ENCODE measurements at places on chromosomes 2 and 18.

DNA sequence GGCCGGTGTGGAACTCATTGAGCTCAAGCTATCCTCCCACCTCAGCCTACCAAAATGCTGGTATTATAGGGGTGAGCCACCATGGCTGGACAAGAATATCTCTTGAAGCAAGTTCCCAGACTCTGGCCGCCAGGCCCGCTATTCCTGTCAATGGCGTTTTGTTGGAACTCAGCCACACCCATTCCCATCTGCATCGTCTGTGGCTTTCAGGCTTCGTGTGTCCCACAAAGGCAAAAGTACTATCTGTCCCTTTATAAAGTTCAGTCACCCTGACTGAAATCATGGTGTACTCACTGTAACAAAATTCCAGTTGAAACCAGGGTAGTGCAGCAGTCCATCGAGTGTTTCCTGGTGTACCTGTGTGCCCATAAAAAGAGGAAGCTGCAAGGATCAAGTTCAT, 96.7 kb downstream of the SH3BP4 start:
- DNase-seq = no peak

- DNase-seq = peak; percentile 30
Measured at GRCh38 chr2:85578243-85579180, 1.1 kb downstream of the VAMP8 start.

DNA sequence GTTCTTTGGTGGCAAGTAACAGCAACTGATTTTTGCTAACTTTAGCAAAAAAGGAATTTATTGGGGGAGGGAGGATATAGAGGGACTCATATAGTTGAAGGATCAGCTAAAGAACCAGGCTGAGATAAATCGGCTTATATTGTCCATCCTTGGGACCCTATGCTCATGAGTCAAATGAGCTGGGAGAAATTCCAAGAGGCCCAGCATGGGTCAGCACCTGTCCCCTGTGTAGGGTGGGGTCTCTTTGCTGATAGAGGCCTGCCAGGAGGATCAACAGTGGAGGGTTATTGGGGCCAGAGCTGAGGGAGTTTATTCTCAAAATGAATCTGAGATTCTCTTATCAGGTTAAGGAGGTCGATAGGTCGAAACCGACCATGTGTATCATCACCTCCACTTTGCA, 97.2 kb downstream of the VAPA start:
- no peak for DNase-seq

DNA sequence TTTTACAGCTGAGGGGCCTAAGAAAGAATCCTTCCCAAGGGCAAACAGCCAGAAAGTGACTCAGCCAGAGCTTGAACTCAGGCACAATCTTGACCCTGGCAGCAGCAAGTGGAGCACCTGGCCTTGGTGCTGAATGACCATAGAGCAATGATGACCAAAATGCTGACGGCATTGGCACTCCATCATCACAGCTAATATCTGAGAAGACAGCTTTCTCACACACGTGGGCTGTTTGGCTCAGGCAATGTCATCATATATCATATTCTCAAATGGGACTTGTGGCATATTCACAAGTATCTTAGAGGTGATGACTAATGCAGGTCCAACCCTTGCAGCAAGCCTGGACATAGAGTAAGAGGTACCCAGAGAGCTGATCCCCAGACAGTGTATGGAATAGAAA, 443.9 kb upstream of the MYT1L start:
- DNase-seq = no peak

DNA sequence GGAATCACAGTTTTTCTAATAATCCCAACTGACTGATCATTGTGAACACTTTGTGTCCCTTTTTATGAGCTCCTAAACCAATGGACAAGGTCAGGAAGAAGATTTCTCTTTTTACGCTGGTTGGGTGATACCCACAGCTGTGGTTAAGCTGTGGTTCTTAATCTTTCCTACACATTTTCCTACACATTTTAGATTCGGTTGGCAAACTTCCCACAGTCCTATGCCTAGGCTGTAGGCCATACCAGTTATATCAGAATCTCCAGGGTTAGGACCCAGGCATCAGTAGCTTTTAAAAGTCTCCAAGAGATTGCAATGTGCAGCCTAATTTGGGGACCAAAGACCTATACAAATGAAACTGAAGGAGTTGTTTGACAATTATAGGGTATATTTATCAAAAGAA, 203.0 kb downstream of the SP3 start:
- no peak for DNase-seq

DNA sequence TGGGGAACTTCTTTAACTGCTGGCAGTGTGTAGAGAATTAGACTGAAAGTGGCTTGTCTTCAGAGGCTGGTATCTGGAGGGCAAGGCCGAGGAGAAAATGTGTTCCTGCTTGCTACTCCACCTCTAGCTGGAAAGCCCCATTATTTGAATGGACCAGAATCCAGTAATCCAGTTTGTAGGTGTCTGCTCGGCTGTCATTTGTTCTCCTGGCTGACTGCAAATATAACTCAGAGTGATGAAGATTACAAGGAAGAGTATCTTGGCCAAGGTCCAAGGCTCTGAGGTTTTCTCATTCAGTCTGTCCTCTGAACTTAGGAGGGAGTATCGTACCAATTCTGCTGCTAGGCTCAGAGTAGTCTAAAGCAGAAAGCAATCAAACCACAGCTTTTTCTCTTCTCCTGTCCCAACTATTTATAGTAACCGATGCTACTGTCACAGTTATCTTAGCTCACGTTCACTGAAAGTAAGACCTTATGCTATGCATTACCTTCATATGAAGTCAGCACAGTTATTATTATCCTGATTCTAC, 228.6 kb downstream of the SETBP1 start:
- no peak for DNase-seq

All from CD4-positive, alpha-beta T cell treated with Interleukin-10 for 1 hour (primary cell).